MCF 10A (cell line): ENCODE measurements at places on chromosomes 11 and 22. TPM values are rescaled to one million over a fixed set of nuclear protein-coding genes. Genes with fewer than 3 reads are reported as not detected.
A peak's percentile ranks its signal among the peaks of the same experiment; 100 is the strongest.

The KCNA4 gene
- not detected in 2 replicates for total RNA-seq

DNA sequence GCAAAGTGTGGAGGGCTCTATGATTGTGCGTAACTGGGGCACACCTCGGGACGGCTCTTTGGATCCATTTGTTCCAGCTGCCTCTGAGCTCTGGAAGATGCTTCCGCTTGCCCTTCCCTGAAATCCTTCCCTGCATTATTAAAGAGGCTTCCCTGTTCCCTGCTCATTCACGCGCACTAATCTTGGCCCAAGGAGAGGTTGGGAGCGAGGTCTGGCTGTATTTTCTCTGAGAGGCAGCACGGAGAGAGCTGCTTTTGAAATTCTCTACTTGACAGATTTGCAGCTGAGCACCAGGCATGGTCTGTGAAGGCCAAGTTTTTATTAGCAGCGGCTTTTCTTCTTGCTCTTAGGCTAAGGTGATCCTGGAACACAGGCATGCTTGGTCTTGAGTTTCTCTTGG lies 94.8 kb upstream of the NTM start:
- H3K27ac ChIP-seq: no peak overlapping the region
- no peak overlapping the region for H3K4me3 ChIP-seq
- no peak for DNase-seq
- no peaks in the 10 kb centered on the region for H3K36me3 ChIP-seq
- H3K27me3 ChIP-seq: no peaks in the 10 kb centered on the region
- H3K4me1 ChIP-seq: no peaks in the 10 kb centered on the region

- DNase-seq: no peak
- peaks cover 74% of the 10 kb centered on the region for H3K36me3 ChIP-seq
These were observed 27.0 kb downstream of the SBF1 start for GRCh38 chr22:50447576-50448551.

The TRIM48 gene
- total RNA-seq: not detected in 2 replicates

DNA sequence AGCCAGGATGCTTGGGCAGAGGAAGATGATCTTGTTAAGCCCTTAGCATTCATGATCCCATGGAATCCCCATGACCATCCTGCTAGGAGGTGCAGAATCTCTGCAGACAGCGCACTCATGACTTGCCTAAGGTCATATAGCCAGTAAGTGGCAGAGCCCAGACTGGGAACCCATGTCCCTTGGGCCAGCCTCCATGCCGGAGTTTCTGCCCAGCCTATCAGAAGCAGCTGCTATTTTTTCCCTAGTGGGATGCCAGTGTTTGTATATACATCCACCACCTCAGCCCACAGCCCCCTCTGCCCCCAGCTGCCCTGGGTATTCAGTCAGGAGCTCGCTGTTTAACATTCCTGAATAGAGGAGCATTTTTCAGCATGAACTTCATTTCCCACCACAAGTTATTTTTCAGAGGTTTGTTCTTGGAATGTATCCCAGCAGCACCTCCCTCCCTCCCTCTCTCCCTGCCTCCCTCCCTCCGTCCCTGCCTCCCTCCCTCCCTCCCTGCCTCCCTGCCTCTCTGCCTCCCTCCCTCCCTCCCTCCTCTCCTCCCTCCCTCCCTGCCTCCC lies 34.4 kb upstream of the SUSD2 start:
- DNase-seq: no peak
- H3K27me3 ChIP-seq: no peaks in the 10 kb centered on the region
- peaks cover 26% of the 10 kb centered on the region for H3K4me1 ChIP-seq
- H3K36me3 ChIP-seq: no peaks in the 10 kb centered on the region

GRCh38 chr11:1546077-1546535 lies 26.0 kb downstream of the DUSP8 start:
- no peak overlapping the region for H3K27ac ChIP-seq
- H3K27me3 ChIP-seq: no peaks in the 10 kb centered on the region
- peak overlapping the region; percentile 12 for H3K4me3 ChIP-seq
- H3K4me1 ChIP-seq: no peaks in the 10 kb centered on the region
